ENCODE measurements at places on chromosomes 16 and 17. TPM values are rescaled to one million over a fixed set of nuclear protein-coding genes. Genes with fewer than 3 reads are reported as not detected.
A peak's percentile ranks its signal among the peaks of the same experiment; 100 is the strongest.

DNA sequence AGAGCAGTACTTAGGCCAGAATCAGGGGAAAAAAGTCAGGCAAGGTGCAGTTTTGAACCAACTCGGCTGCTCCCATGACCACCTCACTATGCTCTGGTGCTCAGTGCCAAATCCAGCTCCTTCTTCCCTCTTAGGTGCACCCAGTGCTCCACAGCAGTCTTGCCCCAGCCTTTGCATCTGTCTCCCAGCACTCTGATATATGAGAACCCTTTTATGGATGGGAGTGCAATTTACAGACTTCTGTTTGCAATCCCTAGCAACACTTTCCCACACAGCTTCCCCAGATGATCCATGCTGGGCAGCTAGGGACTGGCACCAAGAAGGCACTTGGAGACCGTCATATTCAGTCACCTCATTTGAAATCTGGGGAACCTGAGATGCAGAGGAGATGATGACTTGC is 267.9 kb upstream of the CCL2 start:
- no peak for DNase-seq

The SDK2 gene
- 0.01 TPM for polyA plus RNA-seq

DNA sequence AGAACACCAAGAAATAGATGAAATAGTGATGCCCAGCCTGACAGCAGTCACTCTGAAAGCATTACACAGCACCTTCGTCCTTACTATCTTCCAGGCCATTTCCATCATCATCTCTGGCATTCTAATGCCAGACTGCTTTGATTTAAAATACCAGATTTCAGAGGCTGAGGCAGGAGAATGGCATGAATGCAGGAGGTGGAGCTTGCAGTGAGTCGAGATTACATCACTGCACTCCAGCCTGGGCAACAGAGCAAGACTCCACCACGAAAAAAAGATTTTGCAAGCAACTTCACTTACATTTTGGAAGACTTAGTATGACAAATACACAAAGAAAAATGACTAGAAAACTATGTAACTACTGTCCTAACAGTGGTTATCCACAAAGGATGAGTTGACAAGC is 244.0 kb downstream of the CPPED1 start:
- no peak for DNase-seq

DNA sequence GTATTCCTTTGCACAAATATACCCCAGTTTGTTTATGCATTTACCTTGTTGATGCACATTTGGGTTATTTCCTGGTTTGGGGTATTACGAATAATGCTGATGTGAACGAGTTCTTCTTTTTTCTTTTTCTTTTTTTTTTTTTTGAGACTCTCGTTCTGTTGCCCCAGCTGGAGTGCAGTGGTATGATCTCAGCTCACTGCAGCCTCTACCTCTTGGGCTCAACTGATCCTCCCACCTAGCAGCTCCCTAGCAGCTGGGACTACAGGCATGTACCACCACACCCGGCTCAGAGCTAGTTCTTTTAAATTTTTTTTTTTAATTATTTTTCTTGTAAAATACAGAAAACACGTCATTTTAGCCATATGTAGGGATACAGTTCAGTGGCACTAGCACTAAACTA is 14.1 kb downstream of the RAB40C start:
- DNase-seq, result no peak

The CSH2 gene
- not detected for polyA plus RNA-seq

The TEX14 gene
- 0.02 TPM for polyA plus RNA-seq

DNA sequence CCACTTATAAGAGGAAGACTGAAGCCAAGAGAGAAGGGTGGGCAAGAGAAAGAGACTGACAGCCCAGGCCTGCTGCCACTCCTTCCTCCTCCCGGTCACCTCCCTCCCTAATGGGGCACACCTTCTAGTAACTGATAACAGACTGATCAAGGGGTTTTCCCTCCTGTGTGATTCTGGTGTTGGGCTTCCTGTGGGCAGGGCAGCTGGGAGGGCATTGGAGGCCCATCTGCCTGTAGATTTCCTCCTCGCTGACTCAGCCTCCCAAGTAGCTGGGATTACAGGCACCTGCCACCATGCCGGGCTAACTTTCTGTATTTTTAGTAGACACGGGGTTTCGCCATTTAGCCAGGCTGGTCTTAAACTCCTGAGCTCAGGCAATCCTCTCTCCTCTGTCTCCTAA is 16.2 kb downstream of the CA4 start:
- DNase-seq, result no peak

DNA sequence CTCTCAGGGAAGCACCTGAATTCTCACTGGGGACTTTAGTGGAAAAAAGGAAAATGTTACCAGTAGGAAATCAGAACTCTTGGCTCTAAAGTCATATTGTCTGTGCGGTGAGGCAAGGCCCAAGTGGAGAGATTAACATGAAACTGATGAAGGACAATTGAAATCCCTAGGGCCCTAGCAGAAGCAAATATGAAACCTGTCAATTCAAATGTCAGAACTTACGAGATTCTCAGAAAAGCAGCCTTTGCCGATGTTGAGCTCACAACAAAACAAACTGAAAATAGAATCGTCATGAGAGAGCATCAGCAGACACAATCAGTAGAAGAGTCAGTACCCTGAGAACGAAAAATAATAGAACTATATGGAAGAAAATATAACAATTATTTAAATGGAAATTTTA is 108.8 kb downstream of the ELAC2 start:
- no peak for DNase-seq

DNA sequence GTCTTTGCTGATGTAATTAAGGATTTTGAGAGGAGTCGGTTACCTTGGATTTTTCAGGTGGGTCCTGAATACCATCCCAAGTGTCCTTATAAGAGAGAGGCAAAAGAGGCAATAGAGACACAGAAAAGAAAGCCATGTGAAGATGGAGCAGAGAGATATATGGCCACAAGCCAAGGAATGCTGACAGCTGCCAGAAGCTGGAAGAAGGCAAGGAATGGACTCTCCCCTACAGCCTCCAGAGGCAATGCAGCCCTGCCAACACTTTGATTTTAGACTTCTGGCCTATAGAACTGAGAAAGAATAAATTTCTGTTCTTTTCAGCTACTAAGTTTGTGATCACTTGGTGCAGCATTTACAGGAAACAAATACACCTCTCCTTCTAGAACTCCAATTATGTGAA is 8.2 kb upstream of the RNFT1 start:
- DNase-seq, result no peak

The PLA2G10 gene
- not detected for polyA plus RNA-seq

DNA sequence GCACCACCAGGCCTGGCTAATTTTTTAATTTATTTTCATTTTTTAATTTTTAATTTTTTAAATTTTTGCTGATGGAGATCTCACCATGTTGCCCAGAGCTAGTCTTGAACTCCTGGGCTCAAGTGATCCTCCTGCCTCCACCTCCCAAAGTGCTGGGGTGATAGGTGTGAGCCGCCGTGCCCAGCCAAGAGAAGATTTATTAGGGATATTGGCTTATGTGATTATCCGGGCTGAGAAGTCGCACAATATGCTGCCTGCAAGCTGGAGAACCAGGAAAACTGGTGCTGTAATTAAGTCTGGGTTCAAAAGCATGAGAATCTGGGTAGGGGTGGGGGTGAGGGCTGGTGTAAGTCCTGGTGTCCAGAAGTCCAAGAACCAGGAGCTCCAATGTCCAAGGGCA is 2.5 kb upstream of the C16orf90 start:
- no peak for DNase-seq

- DNase-seq, result no peak
Measured at GRCh38 chr17:72287586-72287985, 166.8 kb downstream of the SOX9 start.

DNA sequence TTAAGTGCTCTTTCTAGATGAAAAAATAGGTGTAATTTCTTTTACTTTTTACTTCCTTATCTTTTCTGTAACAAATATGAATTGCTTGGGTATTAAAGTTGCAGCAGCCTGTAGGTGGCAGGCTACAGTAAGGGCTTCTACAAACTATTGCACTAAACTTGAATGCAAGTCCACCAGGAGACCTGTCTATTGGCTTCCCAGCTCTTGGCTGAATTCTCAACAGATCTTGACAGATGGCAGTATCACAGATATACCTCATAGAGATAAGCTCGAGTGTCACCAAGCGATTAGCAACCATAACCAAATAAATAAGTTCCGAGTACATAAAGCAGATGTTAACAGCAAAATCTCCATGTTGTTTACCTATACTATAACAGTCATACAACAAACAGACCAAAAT is 5.9 kb downstream of the BBS2 start:
- DNase-seq, result peak; percentile 29

The KLHL10 gene
- polyA plus RNA-seq, result 0.06 TPM

The ABCC6 gene
- polyA plus RNA-seq, result 3.7 TPM

- DNase-seq, result no peak
Measured at GRCh38 chr16:78675312-78675711, 575.9 kb downstream of the WWOX start.

GRCh38 chr17:4609761-4610160 is 25.4 kb downstream of the SMTNL2 start:
- no peak for DNase-seq

DNA sequence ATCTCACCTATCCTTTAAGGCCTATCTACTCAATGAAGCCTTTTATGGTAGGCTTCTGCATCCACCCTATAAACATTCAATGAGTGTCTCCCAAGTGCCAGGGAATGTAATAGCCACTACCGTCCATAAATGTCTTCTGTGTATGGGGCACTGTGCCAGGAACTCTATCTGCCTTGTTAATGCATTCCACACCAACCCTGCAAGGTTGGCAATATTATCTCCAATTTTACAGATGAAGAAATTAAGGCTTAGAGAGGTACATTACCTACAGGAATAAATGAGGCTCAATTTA is 20.0 kb downstream of the MAP3K14 start:
- no peak for DNase-seq

GRCh38 chr17:62725791-62726249 is 82.3 kb downstream of the MARCHF10 start:
- no peak for DNase-seq

- DNase-seq, result peak; percentile 36
Measured at GRCh38 chr17:561116-561515, 153.5 kb downstream of the VPS53 start.

GRCh38 chr17:48634493-48635208 is 8.5 kb upstream of the HOXB9 start:
- DNase-seq, result no peak

- no peak for DNase-seq
Measured at GRCh38 chr16:2082171-2082982, 34.6 kb downstream of the TSC2 start.

The HSF5 gene
- not detected for polyA plus RNA-seq

- no peak for DNase-seq
Measured at GRCh38 chr16:85113168-85113733, 979 bp upstream of the CIBAR2 start.

The CISD3 gene
- 9.8 TPM for polyA plus RNA-seq

The CMTM1 gene
- 1.7 TPM for polyA plus RNA-seq

GRCh38 chr17:56289321-56289720 is 136.0 kb downstream of the ANKFN1 start:
- no peak for DNase-seq

- no peak for DNase-seq
Measured at GRCh38 chr16:28131743-28132393, 68.4 kb upstream of the GSG1L start.

DNA sequence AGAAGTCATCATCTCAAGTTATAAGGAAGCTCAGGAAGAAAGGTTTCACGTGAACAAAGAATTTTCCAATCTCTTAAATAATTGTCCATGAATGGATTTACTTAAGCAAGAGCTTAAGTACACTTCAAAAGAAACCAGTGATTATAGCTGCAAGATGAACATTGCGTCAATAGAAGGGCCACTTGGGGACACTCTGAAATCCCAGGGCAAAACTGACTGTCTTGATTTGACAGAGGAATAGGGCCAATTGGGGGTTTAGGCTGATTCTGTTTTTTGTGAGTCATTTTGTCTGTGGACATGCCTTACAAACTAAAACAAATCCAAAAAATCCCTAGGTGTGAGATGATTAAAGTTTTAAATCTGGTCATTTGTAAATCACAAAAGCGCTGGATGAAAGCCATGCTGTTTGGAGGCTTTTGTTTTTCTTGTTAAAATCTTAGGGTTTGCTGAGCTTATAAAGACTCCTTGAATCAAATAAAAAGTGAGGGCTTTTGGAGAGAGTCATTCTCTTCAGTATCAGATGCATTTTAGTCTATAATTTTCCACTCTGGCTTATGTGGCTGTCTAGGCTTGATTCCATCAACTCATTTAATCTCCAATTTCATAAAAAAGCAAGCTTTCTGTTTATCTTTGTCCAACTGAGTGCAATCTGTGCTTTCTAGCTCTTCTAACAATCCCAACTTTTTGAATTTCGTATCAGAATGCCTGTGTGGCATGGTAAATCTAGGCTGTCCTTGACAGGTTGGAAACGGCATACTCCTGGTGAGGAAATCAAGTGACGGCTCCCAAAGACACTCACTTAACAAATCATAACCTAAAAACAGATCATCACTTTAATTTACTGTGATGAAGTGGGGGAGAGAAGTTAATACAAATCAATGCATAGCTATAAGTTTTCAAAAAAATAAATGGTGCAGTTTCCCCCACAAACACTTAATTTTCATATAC is 98.2 kb upstream of the SOX9 start:
- no peak for DNase-seq

DNA sequence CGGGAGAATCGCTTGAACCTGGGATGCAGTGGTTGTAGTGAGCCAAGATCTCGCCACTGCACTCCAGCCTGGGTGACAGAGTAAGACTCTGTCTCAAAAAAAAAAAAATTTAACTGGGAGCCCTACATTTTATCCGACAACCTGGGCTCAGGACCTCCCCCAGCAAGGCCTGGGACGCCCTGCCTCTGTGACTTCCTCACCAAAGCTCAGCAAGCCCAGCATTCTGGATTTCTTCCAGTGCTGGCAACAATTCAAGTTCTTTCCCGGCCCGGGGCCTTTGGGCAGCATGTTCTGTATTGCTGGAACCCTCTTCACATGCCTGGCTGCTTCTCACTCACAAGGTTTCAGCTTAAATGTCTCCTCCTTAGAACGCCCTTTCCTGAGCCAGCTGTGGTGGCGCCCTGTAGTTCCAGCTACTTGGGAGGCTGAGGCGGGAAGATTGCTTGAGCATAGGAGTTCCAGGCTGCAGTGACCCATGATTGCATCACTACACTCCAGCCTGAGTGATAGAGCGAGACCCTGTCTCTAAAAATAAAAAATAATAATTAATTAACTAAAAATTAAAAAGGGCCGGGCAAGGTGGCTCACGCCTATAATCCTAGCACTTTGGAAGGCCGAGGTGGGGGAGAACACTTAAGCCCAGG is 15.9 kb upstream of the MEIOB start:
- no peak for DNase-seq

The TLCD1 gene
- polyA plus RNA-seq, result 11.8 TPM

All from AG04450 (cell line).